ENCODE measurements at places on chromosomes 6 and 20.

GRCh38 chr6:84775751-84776150 lies 11.4 kb upstream of the TBX18 start:
- DNase-seq: no peak

GRCh38 chr6:115398607-115399006 lies 662.1 kb downstream of the FRK start:
- DNase-seq: no peak

DNA sequence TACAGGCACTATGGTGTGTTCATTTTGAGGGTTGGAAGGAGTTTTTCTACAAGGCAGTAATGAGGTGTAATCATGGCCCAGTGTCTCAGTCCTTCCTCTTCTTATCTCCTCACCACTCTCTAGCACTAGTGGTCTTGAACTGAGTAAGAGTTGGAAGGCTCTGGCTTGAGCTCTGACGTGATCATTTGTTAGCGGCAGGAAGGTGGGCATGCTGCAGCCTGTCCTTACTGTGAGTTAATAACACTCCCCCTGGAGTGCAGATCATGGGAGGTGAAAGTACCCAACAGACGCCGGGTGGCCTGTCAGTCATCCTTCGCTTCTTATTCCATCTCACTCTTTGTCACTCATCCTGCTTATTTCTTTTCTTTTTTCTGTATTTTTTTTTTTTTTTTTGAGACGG lies 356.9 kb downstream of the CDKAL1 start:
- DNase-seq: no peak

DNA sequence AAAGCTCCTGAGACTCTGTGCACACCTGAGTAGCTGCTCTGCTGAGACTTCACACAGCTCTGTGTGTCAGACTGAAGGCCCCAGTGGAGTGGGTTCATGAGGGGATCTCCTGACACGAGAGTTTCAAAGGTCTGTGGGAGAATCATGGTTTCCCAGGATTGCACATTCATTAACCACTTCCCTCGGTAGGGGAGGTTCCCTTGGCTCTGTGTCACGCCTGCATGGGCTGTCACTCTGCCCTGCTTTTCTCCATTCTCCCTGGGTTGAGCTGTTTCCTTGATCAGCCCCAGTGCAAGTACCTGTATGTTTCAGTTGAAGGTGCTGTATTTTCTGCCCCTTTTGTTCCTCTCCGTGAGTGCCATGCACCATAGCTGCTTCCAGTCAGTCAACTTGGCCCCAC lies 236.9 kb downstream of the EPM2A start:
- DNase-seq: no peak

- peak; percentile 44 for DNase-seq
Observed at GRCh38 chr6:138404666-138405337, 779 bp downstream of the HEBP2 start.

DNA sequence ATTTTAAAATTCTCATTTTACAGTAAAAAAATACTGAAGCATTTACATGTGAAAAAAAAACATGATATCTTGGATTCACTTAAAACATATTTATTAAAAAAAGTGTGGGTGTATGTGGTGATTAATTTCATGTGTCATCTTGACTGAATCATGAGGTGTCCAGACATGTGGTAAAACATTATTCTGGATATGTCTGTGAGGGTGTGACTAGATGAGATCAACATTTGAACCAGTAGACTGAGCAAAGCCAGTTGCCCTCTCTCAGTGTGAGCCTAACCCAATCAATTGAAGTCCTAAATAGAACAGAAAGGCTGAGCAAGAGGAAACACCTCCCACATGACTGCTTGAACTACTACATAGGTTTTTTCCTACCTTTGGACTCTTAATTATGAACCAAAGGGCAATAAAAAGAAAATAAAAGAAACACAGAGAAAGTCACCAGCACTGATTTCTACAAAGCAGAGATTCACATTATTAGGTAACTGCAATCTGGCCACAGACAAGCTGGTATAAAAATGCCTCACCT lies 90.5 kb upstream of the VGLL2 start:
- no peak for DNase-seq

Measured in foreskin fibroblast (primary cell).